Activated CD4-positive, alpha-beta T cell treated with anti-CD3 and anti-CD28 coated beads for 48 hours (primary cell): ENCODE measurements at places on chromosomes 11 and 22.

DNA sequence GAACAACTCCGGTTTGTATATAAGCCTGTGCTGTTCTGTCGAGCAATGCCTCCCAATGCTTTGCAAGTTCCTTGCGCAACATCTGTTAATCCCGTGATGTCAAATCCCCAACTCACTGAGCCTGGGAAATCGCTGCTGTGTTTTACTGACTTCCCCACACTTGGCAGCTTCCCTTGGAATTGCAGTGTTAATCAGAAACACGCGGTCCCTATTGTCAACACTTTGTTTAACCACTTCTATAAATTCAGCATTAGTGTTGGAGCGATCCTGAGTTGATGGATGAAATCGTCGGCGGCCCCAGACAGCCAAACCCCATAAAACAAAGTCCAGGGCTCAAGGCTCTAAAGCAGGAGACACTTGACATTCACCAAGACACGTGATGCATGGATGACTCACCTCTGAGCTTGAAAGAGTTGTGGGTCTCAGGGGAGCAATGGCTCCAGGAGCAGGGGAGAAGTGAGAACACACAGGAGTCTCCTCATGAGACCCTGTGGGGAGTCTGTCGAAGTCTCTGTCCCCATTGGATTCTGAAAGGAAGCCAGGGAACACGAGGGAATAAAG, 555.3 kb downstream of the MIAT start:
- DNase-seq: no peak

DNA sequence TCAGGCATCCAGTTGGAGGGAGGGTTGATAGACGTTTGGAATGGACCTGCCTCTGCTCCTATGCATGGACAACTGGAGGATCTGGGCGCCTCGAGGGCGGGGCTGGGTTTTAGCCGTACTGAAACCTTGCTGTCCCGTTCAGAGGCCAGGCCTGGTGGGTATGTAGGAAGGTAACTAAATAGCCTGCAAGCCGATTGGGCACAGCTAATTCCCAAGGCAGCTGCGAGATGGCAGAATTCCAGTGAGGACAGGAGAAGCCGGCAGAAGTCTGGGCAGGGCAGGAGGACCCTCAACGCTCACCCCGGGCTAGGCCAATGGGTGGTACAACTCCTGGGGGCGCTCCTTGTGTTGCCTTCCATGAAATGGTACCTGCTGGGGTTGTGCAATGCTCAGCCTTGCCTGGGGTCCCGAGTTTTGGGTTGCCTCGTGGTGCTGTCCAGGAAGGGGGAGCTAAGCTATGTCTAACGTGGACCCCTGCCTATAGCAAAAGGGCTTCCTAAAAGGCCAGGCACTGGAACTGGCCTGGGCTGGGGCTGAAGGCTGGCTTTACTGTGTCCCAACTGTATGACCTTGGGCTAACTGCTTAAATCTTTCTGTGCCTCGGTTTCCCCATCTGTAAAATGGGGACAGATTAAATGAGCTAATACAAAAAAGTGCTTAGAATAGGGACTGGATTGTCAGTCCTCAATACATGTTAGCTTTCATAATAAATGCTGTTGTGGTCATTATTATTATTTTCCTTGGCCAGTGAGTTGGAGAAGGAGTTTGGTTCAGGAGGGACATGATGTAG, 30.1 kb upstream of the CD82 start:
- no peak for DNase-seq

GRCh38 chr11:14583252-14584034, 60.2 kb upstream of the PDE3B start:
- DNase-seq: no peak

GRCh38 chr11:2202900-2203439, 31.4 kb upstream of the TH start:
- no peak for DNase-seq

DNA sequence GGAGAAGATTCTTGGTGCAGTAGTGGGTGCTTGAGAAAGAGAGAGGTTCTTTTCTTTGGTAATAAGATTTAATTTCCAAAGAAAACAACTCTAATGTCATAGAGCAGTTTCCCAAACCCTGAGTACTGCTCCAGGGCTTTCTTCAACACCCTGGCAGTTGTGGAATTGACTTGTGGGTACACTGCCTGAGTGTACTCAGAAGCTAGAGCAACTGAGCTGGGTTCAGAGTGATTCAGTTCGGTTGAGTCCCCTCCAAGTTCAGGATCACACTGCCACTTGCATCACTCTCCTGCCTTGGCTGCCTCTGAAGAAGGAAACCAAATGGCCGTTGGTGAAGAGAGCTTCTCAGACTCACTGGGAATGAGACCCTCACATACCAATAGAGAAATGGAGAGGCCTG, 5.3 kb downstream of the DMC1 start:
- DNase-seq: no peak

GRCh38 chr11:83056611-83057010, 15.1 kb downstream of the RAB30 start:
- no peak for DNase-seq

DNA sequence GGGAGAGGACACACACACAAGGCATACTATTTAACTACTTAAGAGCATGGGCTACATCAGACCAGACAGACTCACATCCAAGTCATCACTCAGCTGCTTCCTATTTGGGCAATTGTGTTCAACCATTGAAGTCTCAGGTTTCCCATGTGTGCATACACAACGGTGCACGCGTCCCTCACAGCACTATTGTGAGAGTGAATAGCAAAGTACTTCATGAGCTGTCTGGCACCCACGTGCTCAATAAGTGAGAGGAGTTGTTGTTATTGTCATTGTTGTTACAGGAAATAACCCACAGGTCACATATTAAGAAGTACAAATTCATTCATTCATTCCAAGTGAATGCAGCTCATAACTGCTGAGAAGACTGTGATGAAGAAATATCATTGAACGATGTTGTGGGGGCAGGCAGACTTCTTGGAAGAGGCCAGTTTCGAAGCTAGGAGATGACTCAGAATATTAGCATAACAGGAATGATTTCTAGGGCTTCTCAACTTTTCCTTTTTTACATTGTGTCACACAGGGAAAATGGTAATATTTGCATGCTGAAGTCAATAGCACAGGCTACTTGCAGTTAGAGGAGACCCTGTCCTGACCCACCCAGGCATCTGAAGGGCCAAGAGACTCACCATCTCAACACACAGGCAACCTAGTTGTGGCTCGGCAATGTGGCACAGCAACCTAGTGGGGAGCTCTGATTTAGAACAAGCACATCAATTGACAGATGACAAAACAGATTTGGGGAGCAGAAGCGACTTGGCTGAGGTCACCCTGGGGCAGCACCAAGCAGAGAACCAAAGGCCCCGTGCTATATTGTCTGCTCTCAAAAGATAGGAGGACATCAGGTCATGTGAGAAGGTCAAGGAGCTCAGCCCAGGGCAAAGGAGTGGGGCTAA, 606.0 kb downstream of the BUD13 start:
- no peak for DNase-seq

GRCh38 chr11:34394771-34395300, 37.0 kb upstream of the ABTB2 start:
- no peak for DNase-seq

DNA sequence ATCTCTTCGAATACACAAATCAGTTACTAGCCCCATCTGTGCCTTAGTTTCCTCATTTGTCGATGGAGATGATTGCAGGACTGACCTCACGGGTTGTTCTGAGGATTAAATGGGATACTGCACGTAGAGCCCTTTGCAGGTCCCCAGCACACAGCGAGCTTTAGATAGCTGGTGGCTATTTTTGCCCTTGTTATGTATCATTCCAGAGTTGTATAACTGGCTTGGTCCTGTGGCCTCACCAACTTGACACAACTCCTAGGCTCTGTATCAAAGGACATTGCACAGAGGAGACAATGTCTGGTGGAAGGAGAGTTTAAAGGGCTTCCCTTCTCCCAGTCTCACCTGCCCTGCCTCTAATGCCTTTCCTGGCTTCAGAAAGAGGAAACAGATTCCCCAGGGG, 22.8 kb upstream of the DGAT2 start:
- no peak for DNase-seq

GRCh38 chr11:120054016-120054752, 83.7 kb downstream of the TRIM29 start:
- DNase-seq: no peak

- DNase-seq: no peak
These were observed 1.9 kb upstream of the ANO5 start for GRCh38 chr11:22190827-22191463.
